ENCODE measurements at places on chromosomes 11 and 22.

DNA sequence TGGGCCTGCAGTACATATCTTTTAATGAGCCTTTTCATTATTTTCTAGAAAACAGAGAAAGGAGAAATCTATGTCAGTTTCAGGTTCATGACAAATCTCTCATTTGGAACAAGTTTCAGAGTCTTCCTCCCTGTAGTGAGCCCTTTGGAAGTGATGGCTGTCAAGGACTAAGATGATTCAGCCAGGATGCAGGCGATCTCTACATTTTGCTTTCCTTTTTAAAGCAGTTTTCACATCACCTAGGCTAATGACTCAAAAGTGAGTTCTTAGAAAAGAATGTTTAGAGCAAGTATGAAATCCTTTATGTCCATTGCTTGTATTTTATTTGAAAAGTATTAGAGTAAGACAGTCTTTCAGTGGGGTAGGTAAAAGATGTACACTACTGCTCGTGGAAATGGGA is 130.1 kb downstream of the TRPC6 start:
- no peak for DNase-seq

GRCh38 chr11:12045914-12046635 is 37.6 kb upstream of the DKK3 start:
- peak; percentile 51 for DNase-seq

DNA sequence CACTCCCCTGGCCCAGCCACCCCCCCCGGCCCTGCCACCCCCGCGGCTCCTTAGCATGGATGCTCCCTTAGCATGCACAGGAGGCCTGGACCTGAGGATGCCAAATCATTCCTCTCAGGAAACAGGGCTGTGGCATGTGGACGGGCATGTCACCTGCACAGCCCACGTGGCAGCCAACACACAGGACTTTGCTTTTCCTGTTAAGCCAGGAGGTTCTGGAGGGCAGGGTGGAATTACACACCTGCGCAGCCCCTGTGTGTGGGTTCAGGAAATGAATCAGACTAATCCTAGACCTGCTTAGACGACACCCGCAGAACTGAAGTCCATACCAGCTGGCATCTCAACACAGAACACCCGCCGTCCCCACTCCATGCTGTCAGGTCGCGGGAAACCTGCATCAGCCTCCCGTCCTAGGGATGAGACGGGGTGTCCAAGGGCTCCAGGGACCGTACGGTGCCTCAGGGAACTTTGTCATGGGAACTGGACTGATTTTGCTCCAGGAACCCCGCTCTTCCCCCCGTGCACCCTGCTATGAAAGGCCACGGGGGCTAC is 10.2 kb downstream of the CERK start:
- DNase-seq: no peak

- DNase-seq: peak; percentile 35
Observed at GRCh38 chr22:24695561-24696511, 78.7 kb downstream of the PIWIL3 start.

- DNase-seq: peak; percentile 71
Observed at GRCh38 chr11:36672815-36673450, 74.9 kb upstream of the RAG2 start.

GRCh38 chr22:38739300-38740055 is 16.3 kb downstream of the SUN2 start:
- no peak for DNase-seq

DNA sequence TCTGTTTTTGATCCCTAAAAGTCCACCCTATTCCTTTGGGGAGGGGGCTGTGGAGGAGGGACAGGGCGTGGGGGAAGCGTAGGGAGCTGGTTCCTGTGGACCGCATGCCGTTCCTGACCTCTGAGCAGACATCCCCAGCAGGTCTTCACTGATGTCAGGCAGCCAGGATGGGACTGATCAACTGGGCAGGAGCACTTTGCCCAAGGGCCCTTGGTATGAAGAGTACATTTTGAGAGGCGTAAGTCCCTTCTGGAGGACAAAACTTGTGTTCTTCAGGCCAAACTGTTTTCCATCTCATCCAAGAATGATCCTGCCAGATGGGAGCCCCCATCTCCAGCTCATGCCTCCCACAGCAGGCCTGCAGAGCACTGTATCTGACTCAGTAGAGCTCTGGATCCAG is 80.9 kb upstream of the NARS2 start:
- DNase-seq: no peak

DNA sequence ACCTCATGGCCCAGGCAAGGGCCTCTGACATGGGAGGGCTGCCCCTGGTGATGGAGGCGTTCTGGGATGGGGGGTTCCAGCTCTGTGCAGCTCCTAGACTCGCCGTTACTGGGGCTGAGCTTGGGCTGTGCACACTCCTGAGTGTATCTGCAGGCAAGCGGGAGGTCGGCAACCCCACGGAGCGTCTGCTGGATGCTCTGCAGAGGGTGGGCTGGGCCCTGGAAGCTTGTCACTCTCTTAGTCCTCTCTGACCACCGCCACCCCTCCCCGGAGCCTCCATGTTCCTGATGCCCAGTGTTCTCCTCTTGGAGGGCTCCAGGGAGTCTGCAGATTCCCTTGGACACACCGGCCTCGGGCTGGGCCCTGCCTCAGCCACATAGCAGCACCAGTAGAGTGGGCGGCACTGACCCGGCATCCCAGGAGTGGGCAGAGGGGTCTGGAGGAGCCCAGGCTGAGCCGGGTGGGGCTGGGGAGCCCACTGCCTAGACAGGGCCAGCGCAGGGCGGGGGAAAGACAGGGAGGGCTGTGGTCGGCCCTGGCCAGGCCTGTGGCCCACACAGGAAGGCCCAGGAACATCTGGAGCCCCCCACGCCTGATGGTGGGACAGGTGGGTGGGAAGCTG is 20.6 kb upstream of the MUC5B start:
- no peak for DNase-seq

DNA sequence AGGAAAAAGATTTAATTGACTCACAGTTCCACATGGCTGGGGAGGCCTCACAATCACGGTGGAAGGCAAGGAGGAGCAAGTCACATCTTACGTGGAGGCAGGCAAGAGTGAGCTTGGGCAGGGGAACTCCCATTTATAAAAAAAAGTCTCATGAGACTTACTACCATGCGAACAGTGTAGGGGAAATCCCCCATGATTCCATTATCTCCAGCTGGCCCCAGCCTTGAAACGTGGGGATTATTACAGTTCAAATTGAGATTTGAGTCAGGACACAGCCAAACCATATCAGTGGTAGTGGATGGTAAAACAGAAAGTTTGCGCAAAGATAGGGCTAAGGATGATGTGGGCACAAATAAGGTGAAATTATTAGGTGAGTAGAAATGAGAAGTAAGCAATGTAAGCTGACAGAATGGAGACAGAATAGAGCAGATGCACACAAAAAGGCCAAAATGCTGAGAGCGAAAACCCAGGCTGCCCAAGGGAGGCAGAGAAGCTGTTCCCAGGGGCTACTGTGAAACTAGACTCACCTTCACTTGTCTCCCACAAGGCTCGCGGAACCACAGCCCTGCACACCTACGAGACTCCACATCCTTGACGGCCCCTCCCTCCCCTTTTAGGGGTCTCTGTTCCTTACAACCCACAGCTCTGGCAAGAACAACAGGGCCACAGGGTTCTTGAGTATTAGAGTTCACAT is 377.6 kb downstream of the CADM1 start:
- no peak for DNase-seq

DNA sequence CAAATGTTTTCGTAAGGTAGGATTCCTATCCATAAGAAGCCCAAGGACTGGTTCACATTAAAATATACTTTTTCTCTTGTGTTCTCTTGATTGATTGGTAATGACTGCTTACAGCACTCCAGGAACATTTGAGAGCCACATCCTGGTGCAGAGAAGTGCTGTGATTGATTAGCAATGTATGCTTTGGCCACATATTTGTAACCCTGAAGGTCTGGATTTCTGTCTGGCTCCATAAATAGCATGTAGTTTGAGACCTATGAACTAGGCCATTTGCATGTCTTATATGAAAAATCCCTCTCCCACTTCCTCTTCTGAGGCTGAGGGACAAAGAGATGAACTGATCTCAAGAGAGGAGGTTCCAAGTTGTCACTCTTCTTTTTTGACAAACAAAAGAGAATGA is 49.3 kb upstream of the CD44 start:
- no peak for DNase-seq

GRCh38 chr22:27727673-27728451 is 73.7 kb downstream of the MN1 start:
- DNase-seq: peak; percentile 47

- DNase-seq: no peak
Observed at GRCh38 chr11:94106716-94107115, 21.9 kb upstream of the PANX1 start.

DNA sequence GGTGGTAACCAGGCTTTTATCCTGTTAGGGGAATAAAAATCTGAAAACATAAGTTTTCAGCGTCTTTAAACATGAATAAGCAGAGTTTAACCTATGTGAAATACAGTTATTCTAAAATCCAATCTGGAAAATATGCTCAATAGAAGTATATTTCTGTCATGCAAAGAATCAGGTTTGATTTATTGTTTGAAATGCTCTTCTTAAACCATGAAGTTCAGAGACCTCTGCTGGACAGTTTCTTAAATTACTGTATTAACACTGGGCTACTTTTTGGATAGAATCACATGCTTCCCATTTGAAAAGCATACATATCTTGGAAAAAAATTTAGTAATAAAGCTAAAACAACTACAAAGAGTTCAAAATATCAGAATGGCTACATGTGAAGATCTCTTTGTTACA is 25.4 kb downstream of the APIP start:
- DNase-seq: peak; percentile 74

- peak; percentile 95 for DNase-seq
Observed at GRCh38 chr22:32622004-32622743, 147.6 kb downstream of the FBXO7 start.

GRCh38 chr11:113681711-113682413 is 24.2 kb downstream of the TMPRSS5 start:
- no peak for DNase-seq

GRCh38 chr11:44835296-44835695 is 108.5 kb downstream of the TSPAN18 start:
- no peak for DNase-seq

DNA sequence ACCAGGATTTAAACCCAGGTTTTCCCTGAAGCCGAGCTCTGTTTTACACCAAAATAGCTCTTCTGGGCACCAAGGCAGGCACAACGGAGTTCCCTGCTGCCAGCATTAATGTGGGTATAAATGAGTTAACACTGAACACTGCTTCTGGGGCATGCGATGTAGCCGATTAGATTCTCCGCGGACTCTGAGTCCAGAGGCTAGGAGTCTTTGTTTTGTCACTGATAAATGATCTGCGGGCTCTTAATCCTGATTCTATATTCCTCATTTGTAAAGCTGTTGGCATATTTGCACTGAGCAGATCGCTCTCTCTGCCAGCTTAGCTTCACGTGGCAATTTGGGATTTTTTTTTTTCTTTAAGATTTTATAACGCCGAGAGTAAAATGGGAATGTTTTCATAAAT is 16.8 kb upstream of the LDLRAD3 start:
- no peak for DNase-seq

DNA sequence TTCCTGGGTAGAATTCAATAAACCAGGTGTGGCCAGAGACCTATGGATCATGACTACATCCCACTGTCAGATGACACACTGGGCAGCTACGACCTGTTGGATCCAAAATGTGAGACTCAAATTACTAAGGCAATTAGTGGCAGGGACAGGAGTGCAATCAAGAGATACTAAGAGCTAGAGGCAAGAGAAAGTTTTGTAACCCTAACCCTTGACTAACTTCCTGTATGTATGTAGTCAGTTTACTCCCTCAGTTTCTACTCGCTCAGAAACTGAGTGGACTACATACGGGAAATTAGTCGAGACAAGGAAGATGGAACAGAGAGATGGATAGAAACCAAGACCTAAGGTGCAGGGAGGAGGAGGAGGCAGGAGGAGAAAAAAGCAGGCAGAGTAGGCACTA is 2.7 kb downstream of the CYB5R2 start:
- DNase-seq: no peak

GRCh38 chr11:1701091-1701807 is 4.3 kb downstream of the KRTAP5-6 start:
- DNase-seq: no peak

DNA sequence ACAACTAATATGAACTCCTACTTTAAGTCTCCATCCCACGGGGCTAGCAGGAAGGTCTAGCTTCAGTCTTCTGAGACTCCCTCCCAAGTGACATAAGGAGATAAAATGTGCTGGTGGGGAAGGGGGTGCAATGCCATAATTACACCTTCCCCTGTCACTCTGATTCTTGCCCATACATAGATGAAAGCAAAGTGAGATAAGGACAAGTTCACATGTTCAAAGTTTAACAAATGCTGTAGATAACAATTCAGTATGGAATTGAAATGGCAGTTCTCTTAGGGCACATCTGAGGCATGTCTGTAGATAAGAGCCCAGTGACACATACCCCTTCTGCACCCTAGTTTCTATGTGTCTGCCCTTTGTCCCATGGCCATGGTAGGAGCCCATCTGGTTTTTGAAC is 38.2 kb upstream of the PANX1 start:
- DNase-seq: no peak

DNA sequence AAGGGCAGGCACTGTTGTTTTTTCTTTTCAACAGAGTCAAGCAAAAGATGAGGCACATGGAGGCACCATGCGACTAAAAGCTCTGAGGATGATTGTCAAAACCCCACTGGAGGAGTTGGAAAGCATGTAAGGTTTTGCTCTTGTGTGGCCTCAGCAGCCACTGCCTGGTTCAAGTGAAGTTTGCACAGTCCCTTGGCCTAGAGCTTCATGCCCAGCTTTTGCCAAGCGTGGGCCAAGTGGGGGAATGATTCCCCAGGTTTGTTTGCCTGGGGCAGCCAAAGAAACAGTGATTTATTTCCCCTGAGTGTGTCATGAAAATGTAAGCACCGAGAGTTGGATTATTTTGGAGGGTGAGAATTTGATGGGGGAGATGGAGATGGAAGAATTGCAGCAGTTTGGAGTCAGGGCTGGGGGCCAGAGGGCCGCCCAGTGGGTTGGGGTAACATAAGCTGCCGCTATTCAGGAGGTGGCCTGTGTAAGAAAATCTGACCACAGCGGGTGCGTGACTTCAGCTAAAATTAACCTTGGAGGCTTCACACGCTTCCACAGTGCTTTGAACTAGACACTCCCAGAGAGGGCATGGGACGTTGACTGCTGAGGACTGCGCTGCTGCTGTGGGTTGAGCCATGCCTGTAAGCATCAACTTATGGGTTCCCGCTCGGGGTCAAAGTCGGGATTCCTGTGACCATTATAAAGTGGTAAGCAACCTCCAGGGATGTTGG is 100.7 kb downstream of the NAV2 start:
- DNase-seq: no peak

GRCh38 chr22:38834215-38834953 is 9.4 kb downstream of the NPTXR start:
- DNase-seq: no peak

DNA sequence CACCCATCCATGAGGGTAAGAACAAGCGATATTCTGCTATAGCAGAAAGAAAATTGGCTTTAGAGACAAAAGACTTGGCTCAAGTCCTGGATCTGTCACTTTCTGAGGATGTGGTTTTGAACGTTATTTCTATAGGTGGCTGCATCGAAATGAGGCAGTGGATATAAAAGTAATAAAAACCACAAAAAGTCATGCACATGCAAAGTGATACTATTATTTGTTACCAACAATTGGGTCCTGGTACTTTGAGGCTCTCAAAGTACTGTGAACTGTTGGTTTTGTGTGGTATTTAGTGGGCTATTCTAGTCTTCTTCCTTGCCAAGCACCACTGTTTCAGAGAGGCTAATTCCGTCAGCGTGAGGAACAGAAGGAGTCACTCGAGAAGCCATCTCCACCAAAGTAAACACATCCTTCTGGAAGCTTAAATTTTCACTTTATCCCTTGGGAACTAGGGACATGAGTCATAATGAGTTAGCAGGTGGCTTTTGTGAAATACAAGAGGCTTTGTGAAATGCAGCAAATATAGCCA is 13.1 kb downstream of the UBASH3B start:
- DNase-seq: peak; percentile 95

- DNase-seq: no peak
Observed at GRCh38 chr22:24819911-24820461, 14.0 kb downstream of the SGSM1 start.

Measured in cardiac fibroblast (primary cell).